ENCODE measurements at places on chromosomes 5 and 9.
A peak's percentile ranks its signal among the peaks of the same experiment; 100 is the strongest.

DNA sequence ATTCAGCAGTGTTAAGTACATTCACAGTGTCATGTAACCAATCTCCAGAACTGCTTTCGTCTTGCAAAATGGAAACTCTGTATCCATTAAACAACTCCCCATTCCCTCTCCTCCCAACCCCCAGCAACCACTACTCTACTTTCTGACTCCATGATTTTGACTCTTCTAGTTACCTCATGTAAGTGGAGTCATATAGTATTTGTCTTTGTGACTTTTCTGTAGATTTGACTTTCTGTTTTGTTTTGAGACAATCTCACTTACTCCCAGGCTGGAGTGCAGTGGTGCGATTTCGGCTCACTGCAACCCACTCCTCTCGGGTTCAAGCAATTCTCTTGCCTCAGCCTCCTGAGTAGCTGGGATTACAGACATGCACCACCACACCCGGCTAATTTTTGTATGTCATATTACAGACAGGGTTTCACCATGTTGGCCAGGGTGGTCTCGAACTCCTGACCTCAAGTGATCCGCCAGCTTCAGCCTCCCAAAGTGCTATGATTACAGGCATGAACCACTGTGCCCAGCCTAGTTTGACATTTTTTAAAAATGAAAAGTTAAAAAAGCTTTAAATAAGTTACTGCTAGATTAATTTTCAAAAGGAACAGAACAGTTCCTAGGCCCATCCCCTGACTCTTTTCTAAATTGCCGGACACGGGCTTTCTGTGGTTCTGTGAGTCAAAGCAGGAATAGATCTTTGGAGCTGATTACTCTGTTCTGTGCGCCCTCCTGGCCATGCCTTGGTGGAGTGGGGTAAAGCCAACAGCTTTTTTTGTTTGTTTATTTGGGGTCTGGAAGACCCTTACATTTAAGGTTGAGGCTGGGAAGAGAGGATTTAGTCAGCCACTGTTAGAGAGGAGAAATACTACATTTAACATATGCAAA lies 59.3 kb downstream of the RALGPS1 start:
- no peak for DNase-seq

- DNase-seq: no peak
These were observed 6.8 kb upstream of the CKS2 start for GRCh38 chr9:89304020-89304833.

DNA sequence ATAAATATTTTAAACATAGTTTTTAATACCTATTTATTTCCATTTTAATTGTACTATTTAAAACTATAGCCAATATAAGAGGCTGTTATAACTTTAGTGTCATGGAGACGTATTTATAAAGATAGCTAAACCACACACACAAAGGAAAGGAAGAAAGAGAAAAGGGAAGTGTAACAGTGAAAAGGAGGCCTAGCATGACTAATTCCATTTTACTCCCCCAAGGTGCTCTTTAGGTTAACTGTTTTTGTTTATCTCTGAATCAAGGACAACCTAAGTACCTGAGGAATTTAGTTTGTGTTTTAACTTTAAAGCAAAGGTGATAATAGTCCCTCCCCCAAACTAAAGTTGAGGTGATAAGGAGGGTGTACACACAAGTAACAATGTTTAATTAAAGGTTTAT lies 1188.9 kb upstream of the C9orf72 start:
- DNase-seq: no peak

DNA sequence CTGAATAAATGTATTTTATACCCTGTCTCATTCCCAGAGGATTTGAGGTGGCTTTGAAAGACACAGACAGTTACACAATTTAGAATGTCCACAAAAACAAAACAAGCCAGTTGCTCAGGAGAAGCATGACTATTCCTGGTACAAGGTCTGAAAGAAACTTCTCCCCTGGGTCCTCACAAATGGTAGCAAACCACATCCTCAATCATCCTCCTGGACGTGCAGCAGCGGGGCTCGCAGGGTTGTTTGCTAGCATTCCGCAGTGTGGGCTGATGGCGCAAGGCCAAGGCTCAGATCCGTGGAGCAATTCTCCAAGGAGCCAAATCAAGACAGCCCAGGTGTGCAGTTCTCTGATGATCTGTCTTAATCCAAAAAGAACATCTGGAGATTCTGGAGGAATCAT lies 210.3 kb downstream of the ACTL7B start:
- DNase-seq: no peak

DNA sequence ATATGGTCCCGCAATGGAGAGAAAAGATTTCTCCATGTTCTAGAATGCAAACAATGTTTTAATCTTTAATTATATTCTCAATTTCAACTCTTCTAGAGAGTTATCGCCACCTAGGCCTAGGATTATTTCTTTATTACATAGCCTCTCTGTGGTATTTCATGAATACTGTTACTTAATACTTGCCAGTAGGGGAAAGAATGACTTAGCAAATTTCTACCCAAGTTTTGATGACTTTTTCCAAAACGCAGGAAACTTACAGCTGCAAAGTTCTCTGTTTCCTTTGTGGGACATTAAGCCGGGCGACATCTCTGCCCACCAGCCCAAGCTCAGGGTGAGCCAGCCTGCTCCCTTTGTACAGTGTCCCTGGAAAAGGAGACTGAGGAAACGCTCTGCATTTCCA lies 73.8 kb downstream of the MED27 start:
- DNase-seq: no peak

- no peak for DNase-seq
These were observed 15.5 kb upstream of the NCS1 start for GRCh38 chr9:130156672-130157071.

- peak; percentile 7 for DNase-seq
These were observed 60.2 kb downstream of the FBXO38 start for GRCh38 chr5:148443998-148444397.

DNA sequence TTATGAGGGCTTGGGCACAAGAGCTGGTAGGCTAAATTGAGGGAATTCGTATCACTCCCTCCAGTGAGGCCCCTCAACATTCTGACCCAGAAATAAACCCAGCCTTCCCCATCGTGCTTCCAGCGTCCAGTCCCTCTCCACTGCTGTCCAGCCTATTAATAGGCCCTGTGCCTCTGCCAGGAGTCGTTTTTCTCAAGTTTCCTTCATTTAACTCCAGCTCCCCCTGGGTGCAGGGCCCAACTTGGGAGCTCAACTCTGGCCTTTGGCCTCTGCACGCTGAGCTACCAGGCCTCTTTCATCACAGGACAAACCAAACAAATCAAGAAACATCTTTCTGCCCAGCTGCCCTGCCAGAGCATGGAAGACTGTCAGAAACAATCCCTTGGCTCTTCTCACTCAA lies 10.0 kb downstream of the HBEGF start:
- no peak for DNase-seq

GRCh38 chr5:154276973-154277331 lies 86.4 kb downstream of the GALNT10 start:
- no peak for DNase-seq

GRCh38 chr9:100170556-100170955 lies 71.5 kb downstream of the INVS start:
- no peak for DNase-seq

GRCh38 chr5:139046551-139046950 lies 151.6 kb downstream of the SIL1 start:
- no peak for DNase-seq

DNA sequence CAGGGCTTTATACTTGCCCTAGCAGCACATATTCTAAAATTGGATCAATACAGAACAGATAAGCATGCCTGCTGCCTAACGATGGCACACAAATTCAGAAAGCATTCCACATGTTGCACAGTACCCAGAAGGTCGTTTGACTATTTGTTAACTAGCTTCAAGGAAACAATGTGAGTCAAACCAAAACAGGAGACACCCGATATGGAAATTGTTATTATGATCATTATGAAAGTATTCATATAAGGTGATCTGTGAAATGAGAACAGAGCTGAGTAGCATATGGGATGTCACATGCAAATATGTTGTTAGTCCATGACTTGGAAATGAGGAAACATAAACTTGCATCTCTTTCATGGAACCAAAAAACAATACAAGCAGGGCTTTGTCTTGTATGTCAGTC lies 56.3 kb upstream of the BICD2 start:
- DNase-seq: no peak

- DNase-seq: no peak
These were observed 95.1 kb upstream of the FCN2 start for GRCh38 chr9:134785325-134786108.

DNA sequence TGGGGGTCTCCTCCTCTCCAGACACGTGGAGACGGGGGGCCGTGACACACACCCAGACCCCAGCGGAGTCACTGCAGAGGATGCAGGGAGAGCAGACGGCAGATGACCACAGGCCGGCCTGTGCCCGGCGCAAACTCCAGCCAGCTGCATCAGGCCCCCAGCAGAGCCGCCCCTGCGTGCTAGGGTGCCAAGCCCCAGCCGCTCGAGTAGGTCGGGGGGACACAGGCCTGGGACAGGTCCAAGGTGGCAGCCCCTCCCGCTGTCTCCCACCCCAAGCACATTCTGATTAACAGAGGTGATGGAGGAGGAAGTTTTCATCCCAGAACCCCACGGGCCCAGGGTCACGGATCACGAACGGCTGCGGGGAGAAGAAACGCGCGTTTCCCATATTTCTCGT lies 14.4 kb downstream of the NACC2 start:
- DNase-seq: no peak

DNA sequence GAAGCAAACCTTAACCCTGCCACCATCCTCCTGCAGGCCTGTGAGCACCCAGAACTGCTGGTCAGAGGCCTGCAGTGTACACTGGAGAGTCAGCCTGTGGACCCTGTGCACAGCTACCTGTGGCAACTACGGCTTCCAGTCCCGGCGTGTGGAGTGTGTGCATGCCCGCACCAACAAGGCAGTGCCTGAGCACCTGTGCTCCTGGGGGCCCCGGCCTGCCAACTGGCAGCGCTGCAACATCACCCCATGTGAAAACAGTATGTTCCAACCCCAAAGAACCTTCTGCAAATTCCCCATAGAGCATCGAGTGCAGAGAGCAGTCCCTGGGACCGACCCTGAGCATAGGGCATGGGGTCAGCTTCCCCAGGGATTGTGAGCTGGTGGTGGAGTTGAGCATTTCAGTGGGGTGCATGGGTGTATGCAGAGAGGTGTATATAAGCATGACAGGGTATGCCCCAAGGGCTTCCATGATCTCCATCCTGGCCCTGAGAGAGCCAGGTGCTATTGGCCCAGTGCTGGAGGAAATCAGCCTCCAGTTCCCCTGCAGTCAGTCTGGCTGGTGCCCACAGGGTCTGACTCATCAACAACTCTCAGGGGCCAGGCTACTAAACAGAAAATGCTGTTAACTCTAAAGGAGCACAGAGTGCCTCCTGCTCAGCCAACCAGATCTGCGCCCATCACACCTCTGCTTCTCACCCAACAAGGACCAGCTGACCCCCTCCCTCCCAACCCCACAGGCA lies 126.2 kb downstream of the SAXO1 start:
- DNase-seq: no peak

DNA sequence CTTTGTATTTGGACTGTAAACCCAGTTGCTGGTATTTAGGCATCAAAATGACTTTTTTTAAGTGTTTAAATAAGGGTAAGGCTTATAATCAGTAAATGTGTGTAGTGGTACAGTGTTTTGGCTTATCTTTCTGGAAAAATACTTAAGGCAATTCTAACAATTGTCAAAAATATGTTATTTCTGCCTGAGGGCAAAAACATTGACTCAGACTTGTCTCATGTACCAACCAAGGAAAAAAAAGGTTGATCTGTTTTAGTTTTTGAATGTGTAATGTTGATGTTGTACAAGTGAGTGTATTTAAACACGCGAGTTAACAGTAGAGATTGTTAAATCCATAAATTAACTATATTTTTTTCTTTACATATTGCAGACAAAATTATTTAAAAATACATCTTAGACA lies 277.8 kb upstream of the TYRP1 start:
- no peak for DNase-seq

DNA sequence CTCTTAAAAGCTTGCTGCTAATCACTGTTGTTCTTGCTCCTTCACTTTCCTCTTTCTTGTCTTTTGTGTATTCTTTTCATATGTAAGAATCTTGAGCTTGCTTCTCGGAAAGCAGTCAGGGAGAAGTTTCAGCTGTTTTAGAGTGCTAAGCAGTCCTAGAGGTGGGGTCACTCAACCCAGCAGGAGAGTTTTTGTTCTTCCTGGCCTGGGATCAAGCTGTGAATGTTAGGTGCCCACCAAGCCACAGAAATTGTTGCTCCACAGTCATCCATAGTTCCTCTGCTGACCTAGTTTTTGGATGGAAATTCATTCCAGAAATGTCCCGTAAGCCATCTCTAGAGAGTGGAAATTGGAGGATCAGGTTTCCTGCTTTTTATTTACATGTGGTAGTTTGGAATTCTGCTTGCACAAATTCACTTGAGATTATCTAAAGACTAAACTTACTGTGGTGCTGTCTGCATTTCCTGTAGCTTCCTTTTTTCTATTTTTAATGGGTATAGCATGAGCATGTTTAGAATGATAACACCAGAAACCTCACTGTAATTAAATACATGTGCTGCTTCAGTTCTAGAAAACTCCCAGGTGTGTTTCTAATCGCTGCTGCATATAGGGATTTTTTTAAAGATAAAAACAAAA lies 108.7 kb downstream of the MAST4 start:
- no peak for DNase-seq

- DNase-seq: no peak
These were observed 51.9 kb downstream of the MFAP3 start for GRCh38 chr5:154090656-154091055.

- no peak for DNase-seq
These were observed 256.3 kb downstream of the SMARCA2 start for GRCh38 chr9:2271426-2271825.

DNA sequence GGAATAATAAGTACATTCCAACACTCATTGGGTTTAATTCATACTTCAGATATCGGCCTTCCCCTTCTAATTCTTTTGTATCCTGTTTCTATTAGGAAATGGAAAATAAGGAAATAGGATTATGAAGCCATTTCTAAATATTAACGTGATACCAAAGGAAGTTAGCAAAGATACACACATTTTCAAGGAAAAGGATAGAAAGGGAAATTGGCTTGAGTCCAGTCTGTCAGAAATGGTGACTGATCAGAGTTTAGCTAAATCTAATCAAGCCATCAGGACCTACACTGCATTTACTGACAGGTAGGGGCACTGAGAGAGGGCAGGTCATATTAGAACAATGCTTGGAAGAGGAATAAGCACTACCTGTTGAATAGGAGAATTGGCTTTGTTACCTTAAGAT lies 3.1 kb downstream of the TRPM3 start:
- no peak for DNase-seq

DNA sequence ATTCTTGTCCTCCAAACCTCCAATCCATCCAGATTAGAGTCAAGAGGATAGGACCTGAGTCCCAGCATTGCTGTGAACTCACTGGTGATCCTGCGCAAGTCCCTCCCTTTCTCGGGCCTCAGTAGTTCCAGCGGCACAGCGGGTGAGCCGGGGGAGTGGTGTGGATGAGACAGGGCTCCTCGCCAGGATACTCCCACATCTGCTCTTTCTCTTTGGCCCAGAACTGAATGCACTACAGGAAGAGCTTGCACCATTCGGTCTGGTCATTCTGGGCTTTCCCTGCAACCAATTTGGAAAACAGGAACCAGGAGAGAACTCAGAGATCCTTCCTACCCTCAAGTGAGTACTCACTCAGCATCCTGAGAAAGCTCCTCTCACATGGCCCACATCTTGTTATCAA lies 6.3 kb downstream of the GPX3 start:
- no peak for DNase-seq

All from activated CD8-positive, alpha-beta memory T cell treated with anti-CD3 and anti-CD28 coated beads for 4 hours (primary cell).